ENCODE measurements at places on chromosomes 1 and 21.

DNA sequence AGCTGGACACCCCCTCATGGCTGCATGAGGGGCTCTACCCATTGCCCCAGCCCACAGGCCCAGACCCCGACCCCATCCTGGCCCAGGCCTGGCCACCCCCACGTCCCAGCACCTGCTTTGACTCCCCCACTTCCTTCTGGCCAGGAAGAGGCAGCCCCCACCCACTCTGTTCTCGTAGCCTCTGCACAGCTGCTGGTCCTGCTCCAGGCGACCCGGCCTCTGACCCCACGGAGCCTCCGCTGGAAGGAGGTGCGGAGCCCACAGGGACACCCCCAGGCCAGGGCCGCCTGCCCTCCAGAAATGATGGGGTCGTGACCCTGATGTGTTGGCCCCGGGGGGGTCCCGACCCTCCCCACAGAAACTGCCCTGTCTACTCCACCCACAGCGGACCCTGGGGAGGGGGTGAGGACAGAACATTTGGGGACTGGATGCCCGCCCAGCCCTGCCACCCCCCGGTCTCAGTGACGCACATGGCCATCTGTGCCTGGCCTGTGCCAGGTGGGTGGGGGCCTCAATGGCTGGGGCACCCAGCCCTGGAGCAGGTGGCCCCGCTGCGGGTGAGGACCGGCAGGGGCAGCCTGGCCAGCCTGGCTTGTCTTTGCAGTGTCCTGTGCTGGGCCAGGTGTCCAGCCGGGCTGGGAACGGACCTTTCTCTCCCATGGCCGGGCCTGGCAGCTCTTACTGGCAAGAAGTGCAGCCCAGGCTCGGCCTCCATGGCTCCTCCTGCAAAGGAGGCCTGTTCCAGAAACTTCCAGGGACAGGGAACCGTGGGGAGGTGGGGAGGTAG, 78.6 kb downstream of the MORN1 start:
- DNase-seq, result no peak

DNA sequence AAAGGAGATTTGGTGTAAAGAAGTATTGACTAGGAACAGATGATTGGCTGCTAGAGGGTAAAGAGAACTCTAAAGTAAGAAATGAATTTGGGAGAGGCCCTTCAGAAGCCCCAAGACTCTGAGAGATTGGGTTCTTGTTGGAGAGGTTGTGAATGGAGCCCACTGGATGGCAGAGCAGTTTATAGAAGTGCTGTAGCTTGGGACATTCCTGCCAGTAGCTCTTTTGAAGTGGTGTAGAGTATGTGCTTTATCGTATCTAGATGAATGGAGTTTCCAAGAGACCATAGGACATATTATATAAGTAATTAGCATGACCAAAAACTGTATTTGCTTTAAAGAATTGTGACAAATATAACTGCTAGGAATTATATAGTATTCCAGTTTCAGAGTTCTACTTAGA, 21.3 kb downstream of the USP25 start:
- no peak for DNase-seq

- DNase-seq, result no peak
Observed at GRCh38 chr1:55154616-55155015, 60.5 kb downstream of the USP24 start.

DNA sequence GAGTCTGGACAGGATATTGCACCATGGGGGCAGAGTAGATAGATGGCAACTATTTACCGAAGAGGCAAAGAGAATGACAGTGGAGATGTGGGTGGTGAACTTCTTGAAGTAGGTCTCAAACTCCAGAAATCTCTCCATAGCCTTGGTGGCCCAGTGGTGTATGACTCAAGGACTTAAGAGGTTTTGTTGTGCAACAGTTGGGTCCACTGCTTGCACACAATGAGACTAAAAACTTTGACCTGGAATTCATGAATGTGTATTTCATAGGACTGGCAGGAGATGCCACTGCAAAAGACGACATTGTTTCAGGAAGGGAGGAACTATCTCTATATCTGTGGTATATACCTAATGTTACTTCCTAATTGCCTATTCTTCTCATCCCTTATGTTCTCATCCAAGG, 75.9 kb downstream of the ZSCAN20 start:
- DNase-seq, result no peak

- DNase-seq, result no peak
Observed at GRCh38 chr1:2417083-2417832, 4.9 kb upstream of the PEX10 start.

- no peak for DNase-seq
Observed at GRCh38 chr1:168151935-168152334, 15.2 kb upstream of the GPR161 start.

GRCh38 chr1:163093579-163093978, 24.4 kb downstream of the RGS4 start:
- no peak for DNase-seq

DNA sequence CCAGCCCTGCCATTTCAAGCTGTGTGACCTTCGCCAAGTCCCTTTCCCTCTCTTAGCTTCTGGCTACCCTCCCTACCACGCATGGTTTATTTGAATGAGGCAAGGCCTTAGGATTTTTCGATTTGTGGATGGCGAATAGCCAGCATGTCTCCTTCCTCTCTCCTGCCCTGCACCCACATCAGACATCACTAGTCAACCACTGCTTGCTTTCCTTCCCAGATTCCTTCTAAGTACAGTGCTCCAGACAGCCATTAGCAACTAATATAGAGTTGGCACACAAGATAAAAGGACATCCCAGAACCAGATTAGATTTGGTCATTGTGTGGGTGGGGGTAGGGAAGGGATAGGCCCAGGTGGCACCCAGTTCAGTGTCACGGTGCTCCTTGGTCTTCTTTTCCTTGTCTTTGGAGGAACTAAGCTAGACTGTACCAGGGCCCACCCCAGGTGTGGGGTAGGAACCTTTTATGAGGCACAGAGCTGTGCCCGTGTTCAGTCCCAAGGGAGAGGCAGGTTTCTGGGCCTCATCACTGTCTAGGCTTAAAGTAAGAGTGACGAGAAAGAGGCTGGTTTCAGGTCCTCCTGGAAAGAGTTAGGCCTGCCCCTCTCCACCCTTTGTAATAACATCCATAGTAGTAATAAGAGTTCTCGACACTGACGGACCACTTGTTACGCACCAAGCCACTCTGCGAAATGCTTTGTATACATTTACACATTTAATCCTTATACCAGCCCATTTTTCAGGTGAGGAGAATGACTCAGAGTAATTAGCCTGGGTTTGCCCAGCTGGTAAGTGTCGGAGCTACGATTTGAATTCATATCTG, 8.6 kb downstream of the ALPL start:
- DNase-seq, result no peak

DNA sequence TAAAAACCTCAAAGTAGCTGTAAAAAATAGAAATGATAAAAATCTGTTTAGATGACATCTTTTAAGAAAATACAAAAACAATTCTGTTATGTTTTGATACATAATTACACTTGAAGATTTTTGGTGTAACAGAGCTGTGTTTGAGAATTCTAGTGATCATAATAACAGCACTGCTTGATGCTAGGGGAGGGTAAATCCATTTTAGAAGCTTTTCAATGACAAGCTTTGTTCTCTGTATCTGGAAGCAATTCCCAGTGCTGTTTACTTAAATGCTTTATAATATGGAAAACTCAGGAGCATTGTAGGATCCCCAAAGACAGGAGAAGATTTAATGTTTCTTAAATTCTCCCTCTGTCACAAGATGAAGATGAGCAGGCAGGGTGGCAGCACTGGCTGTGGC, 359.3 kb downstream of the PDE4B start:
- DNase-seq, result no peak

DNA sequence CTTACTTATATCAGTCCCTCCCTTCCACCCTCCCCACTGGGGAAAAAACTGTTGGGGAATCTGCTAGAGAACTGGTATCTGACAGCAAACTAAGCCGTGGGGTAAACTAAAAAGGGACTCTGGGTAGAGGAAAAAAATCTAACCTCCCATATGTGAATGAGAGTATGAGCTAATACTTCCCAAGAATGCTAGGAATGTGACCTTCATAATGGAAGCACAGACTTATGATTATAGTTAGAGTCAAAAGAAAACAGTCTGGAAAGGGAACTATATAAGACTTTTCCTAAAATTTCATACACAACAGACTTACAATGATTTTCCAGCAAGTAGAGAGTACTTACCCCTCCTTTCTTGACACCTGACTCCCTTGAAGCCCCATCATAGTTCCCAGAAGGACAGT, 23.0 kb upstream of the RBBP5 start:
- DNase-seq, result no peak

- no peak for DNase-seq
Observed at GRCh38 chr21:44441581-44442265, 13.6 kb upstream of the LRRC3 start.

- DNase-seq, result no peak
Observed at GRCh38 chr1:201593200-201593921, 54.4 kb downstream of the NAV1 start.

GRCh38 chr1:44740179-44740617, 561 bp downstream of the KIF2C start:
- DNase-seq, result no peak

GRCh38 chr1:161498646-161499045, 6.6 kb upstream of the FCGR2A start:
- DNase-seq, result no peak

- DNase-seq, result no peak
Observed at GRCh38 chr1:30379684-30380624, 343.4 kb downstream of the MATN1 start.

GRCh38 chr1:27971674-27972073, 11.9 kb downstream of the XKR8 start:
- DNase-seq, result no peak

DNA sequence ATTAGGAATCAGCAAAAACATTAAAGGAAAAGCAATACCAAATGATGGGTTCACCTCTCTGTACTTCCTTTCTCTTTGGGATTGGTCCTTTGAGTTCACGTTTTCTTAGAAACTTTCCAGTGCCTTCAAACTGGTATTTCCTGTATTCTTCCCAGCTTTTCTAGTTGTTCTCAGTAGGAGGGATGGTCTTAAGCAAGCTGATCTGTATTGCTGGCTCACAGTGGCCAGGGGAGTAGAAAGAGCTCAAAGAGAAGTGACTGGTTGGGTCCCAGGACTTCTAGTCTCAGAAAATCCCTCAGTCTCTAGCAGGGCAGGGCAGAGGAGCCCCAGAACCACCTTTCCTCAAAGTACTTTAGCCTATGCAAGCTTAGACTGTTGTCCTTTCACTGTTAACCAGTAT, 10.1 kb upstream of the USP24 start:
- DNase-seq, result no peak

DNA sequence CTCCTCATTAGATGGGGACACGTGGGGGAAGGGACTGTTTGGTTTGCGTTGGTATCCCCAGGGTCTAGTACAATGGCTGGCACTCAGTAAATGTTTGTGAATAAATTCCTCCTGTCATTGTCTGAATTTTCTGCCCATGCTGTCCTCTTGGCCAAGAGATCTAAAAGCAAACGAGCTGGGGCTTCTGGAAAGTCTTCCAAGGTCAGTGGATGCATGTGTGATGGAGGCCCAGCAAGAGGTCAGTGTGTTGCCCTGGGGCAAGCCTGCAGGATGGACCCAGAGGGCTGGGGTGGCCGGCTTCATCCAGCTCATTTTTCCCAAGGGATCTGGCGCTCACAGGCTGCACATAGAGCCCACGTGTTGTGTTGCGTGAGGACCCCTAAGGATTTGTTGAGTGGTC, 30.0 kb upstream of the JUN start:
- DNase-seq, result no peak

DNA sequence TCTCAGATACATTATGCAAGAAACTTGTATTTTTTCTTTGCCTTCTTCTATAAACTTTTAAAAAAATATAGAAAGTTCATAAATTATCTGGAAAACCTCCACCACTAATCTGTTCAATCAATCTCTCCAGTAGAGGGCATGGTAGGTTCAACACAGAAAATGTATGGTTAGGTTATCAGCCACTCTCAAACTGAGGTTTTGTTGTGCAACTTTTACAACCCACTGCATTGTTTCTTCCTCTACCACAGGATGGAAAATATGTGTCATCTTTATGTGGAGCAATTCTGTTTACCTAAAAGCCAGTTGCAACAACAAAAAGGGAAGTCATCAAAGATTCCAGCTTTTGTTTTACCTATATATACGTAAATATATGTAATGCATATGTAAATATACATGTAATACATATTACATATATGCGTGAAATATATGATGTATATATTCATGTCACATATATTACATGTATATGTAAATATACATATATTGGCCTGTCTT, 3.0 kb upstream of the RGS2 start:
- DNase-seq, result no peak

- no peak for DNase-seq
Observed at GRCh38 chr1:171916315-171916771, 75.0 kb downstream of the DNM3 start.

GRCh38 chr1:89578946-89579684, 53.8 kb upstream of the LRRC8C start:
- DNase-seq, result no peak

GRCh38 chr21:23471877-23472276, 2135.4 kb downstream of the MRPL39 start:
- no peak for DNase-seq

GRCh38 chr1:204072931-204073836, at the start of gene SOX13:
Gene SOX13, plus strand, starts transcription at chr1:204073115. Its CDS starts 39,801 bp downstream, at chr1:204112916.
- no peak for DNase-seq

DNA sequence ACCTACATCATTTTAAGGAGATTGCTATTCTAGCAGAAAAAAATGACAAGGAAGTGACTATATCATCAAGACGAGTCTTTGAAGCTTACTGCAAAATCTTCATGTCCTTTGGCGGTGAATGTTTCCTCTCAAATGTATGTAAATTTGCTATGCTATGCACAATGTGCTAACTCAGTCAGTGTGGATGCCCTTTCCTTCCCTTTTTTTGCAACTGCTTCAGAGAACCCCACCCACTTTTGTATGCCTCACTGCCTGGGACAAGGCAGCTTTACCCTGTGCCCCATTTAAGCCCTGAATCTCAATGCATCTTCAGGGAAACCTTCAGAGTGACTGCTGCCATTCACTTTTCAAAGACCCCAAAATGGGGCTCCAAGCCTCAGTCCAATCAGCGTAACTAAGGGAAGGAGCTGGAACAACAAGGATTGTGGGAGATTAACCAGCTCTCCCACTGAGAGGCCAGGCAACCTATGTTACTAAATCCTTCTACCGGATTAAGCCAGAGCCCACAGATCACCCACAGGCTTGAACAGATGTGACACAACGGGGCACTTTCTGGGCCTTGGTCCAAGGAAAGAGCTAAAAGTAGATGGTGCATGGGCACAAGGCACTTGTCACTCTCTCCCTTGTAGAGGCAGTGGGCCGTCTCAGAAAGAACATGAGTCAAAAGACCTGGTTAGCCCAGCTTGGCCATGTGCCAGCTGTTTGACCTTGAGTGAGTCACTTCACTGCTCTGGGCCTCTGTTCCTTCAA, 154.4 kb downstream of the PLPP3 start:
- DNase-seq, result no peak

- no peak for DNase-seq
Observed at GRCh38 chr1:200072636-200073285, 45.3 kb downstream of the NR5A2 start.

DNA sequence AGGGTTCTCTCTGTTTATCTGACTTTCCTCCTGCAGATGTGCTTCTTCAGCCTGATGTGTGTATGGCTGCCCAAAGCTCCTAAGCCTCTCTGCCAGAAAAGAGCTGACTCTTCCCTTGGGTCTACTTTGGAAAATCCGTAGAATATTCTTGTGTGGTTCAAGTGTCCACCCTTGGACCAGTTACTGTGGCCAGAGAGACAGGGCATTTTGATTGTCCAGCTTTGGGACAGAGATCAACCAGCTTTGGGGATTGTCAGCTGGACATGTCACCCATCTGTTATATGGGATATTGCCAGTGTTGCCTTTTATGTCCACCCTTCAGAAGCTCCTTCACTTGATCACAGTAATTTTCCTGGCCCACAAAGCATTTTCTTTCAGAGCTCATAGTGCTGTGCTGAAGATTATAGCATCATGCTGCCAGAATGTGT, 126.2 kb upstream of the L1TD1 start:
- no peak for DNase-seq

- DNase-seq, result no peak
Observed at GRCh38 chr21:41897700-41898099, 18.6 kb upstream of the PRDM15 start.
